Mucosa of descending colon (tissue), 3 donors: ENCODE measurements at places on chromosomes 5 and 9. TPM values are rescaled to one million over a fixed set of nuclear protein-coding genes. Genes with fewer than 3 reads are reported as not detected.
A peak's percentile ranks its signal among the peaks of the same experiment; 100 is the strongest.

The PDGFRB gene
- 61.5 TPM for total RNA-seq

The IL9 gene
- total RNA-seq, result not detected

DNA sequence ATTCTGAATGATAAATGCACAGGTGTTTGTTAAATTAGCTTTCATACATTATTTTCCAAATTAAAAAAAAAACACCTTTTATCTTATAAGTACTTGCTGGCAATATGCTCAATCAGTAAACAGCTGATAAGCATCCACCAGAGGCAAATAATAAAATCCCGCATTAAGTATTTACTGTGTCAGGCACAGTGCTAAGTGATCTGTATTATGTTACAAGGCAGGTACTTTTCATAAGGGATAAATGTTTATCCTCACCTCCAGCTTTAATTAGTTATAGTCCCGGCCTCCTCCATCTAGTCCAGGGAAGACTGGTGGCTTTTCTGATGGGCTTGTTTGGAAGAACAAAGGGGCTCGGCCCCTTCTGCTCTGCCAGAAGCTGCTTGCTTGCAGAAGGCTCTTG is 40.1 kb downstream of the PFDN1 start:
- no peak for DNase-seq

DNA sequence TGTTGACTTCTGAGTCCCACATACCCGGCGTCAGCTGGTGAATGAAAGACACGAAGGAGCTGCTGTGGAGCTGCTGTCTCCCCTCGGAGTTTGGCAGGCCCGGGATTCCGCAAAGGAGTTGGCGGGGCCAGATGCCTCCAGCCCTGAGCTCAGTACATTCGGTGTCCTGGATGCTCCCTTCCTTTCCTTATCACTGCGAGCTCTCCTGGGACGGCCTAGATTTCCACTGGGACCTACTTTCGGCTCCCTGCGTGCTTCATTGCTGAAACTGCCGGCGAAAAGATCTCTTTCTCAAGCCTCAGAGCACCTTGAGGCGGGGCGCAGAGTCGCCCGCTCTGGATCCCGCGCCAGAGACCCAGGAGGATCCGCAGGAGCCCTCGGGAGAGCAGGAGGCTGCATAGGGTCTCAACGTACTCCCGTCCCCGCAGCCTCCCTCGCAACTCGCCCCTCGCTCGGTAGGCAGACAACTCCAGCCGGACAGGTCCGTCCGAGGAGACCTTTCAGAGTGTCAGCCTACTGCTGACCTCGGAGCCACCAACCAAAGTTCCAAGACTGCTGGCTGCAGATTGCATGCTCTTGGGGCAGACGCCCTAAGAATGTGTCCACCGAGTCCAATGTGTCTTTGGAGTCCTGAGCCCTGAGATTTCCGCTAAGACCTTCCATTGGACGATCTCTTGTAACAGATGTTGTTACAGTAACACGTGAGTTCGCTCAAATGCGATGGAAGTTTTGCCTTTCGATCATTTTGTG is 6.1 kb downstream of the ANXA2R start:
- no peak for DNase-seq

The ORM2 gene
- not detected for total RNA-seq

- no peak for DNase-seq
Measured at GRCh38 chr9:127943011-127943662, 5.5 kb upstream of the DPM2 start.

The CYSTM1 gene
- 76.3 TPM for total RNA-seq

- DNase-seq, result no peak
Measured at GRCh38 chr5:74266132-74266531, 374.4 kb downstream of the ENC1 start.

DNA sequence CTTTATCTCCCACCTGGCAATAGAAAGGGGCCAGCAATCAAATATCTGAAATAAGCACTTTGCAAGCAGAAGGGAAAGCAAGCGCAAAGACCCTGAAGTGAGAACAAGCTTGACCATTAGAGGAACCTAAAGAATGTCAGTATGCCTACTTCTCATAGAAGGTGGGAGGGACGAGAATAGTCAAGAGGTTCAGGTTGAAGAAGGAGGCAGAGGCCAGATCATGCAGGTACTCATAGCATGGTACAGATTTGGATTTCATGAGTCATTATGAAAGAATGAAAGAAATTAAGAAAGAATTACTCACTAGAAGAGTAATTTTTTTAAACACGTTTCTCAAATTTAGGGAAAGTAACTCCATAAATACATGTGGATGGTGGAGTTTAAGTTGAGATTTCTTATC is 33.7 kb downstream of the MCTP1 start:
- DNase-seq, result no peak

DNA sequence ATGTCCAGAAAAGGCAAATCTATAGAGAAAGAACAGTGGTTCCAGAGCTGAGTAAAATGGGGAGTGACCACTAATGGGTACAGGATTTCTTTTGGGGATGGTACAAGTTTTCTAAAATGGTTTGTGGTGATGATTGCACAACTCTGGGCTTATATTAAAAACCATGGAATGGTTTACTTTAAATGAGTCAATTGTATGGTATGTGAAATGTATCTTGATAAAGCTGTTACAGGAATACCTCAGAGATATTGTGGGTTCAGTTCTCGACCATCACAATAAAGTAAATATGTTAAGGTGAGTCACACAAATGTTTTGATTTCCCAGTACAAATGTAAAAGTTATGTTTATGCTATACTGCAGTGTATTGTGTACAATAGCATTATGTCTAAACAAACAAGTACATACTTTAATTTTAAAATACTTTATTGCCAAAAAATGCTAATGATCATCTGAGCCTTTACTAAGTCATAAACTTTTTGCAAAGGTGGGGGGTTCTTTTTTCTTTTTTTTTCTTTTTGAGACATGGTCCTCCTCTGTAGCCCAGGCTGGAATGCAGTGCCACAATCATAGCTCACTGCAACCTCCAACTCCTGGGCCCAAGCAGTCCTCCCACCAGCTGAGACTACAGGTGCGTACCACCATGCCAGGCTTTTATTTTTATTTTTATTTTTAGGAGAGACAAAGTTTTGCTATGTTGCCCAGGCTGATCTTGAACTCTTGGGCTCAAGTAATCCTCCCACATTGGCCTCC is 65.9 kb downstream of the SHOC1 start:
- DNase-seq, result no peak

The NPR3 gene
- total RNA-seq, result 2.8 TPM

The ANKRD55 gene
- 0.31 TPM for total RNA-seq

The MLANA gene
- total RNA-seq, result not detected

The GRIA1 gene
- total RNA-seq, result 0.10 TPM

DNA sequence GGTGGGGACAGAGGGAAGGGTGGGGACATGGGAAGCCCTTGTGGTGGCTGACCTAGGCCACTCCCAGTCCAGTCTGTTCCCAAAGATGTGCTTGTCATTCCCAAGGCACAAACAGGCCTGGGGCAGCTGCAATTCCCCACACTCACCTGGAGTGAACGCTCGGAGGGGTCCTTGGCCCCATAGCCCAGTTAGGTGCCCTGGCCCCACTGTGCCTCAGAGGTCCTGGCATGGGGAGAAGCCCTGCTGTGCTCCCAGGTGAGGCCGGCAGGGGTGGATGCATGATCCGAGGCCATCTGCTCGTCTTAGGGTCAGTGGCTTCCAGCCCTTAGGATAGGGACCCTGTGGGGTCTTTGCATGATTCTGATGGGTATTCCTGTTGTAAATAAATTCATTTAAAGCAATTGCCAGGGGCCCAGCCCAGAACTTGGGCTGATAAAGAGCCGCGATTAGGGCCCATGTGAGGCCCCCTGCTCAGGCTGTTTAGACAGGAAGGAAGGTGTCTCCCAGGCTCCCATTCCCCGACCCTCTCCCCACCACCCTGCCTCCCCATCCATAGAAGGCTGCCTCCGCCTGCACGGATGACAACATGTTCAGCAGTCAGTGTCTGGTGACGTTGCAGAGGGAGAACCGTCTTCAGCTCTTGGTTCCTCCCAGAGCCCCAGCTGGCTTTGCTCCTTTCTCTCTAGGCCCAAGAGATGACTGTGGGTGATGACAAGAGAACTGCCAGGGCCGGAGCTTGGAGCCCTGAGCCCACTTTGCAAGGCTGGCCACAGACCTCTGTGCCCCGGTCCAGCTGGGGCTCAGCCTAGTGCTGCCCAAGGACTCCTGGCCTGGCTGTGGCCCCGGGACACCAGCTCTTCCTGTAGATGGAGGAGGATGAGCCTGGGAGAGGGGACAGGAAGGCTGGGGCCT is 28.4 kb upstream of the IRX4 start:
- DNase-seq, result no peak

GRCh38 chr5:62259699-62260250 is 46.2 kb upstream of the KIF2A start:
- DNase-seq, result no peak

DNA sequence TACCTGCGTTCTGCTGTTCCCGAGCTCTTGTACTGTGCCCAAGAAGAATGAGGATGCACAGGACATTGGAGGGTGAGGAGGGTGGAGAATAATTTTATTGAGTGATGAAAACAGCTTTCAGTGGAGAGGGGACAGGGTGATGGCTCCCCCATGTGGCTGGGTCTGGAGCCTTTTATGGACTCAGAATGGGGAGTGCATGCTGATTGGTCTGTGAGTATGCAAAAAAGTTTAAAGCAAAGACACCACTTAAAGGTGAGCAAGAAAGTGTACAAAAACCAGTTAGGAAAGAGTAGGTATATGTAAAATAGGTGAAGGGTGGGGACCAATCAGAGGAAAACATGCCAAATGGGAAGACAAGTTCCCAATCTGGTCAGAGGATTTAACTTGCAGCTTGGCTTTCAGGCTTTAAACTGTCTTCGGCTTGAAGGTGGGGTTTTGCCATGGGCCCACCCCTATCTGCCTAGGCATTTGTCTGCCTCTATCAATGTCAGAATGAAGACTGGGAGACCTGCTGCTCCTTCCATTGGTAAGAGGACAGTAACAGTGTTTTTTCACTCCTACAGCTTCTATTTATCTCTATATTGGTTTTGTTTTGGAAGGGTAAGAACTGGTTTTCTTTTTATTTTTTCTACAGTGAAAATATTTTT is 118.0 kb upstream of the RAI14 start:
- no peak for DNase-seq

The PCDHB14 gene
- total RNA-seq, result 6.1 TPM

DNA sequence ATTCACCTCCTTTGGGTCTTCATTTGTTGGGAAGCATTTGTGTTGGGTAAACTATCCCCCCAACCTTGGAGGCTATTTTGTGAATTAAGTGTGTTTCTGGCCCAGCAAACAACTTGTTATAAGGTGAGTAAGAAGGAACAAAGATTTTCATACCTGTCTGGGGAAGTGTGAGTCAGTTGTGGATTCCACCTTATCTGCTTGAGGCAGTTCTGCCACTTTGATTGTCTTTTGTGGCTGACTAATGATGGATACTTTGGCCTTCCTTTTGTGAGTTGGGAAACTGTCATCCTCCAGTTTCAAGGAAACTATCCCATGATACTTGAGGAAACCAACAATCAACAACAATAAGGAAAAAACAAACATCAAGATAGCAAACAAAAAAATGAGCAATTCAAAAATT is 24.6 kb upstream of the CER1 start:
- DNase-seq, result no peak

DNA sequence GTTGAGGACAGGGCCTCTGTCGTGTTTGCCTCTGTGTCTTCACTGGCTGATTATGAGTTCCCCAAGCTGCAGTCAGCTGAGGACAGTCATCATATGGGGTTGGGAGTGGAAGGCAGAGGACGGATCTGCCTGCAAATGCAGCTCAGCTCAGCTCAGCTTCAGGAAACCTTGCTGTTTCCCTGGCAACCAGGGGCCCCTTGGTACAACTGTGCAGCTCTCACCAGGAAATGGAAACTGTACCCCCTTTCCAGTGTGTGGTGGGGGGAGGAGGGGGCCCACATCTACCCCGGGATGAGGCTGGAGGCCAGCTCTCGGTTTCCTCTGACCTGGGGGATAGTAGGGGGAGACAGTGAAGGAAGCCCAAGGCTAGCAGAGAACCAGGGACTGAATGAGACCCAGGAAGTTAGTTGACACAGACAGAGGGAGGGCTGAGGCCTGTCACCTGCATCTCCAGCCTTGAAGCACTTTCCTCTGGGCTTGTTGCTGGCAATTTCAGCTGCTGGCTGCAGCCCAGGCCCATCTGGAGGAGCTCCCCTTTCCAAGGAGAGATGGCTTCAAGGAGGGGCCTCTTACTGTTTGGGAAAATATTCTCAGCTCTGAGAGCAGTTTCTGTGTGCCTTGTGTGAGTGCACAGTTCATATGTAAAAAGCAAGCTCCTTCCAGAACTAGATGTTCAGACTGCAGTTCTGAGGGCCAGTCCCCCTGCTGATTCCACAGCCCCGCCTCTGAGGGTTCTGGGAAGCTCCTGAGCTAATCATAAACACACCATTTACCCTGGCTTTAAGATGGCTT is 6.9 kb downstream of the ANXA6 start:
- peak; percentile 45 for DNase-seq

The IGFBPL1 gene
- total RNA-seq, result 0.38 TPM

DNA sequence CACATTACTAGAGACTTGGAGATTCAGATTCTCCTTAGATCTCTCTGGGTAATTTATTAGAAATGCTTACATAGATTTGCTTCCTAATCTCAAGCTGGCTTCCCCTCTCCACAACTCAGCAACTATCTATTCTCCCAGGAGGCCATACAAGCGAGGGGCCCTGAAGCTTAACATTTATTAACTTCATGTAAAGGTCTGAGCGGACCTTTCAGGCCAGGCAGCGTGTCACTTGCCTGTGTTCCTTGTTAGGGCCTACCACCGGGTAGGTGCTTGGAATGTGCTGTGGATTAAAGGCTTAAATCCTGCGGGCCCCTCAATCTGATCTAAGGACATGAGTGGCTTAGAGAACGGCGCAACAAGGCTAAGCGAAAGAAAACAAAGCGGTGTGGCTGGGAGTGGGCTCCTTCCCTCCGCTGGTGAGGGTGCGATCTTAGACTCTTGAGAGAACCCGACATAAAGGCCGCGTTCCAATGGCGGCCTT is 712 bp upstream of the HSPA4 start:
- DNase-seq, result peak; percentile 55

- no peak for DNase-seq
Measured at GRCh38 chr5:89844548-89844947, 565.0 kb downstream of the CETN3 start.

DNA sequence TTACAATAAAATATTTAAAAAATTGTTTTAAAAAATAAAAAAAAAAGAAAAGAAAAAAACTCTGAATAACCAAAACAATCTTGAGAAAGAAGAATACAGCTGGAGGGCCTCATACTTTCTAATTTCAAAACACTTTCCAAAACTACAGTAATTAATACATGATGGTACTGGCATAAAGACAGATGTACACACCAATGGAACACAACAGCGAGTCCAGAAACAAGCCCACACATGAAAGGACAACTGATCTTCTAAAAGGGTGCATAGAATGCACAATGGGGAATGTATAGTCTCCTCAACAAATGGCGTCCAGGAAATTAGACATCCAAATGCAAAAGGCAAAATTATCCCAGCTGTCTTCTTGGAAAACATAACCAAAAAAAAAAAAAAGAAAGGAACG is 99.6 kb downstream of the LURAP1L start:
- DNase-seq, result no peak

DNA sequence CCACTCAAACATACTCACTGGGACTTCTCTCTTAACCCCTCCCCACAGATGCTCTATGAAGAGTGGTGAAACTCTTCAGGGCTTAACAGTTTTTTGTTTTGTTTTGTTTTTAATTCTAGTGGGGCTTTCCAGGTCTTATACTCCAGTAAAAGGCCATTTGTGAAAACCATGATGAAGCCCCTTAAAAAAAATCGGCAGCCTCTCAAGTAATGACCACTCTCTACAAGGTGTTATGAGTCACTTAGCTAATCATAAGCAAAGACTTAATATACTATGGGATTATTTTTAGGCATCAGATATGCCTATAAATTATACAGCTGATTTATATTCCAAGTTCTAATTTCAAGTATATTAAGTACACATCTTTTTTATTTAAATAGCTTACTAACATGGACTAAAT is 607.9 kb downstream of the RAB3C start:
- no peak for DNase-seq

GRCh38 chr9:131020388-131020787 is 11.4 kb downstream of the LAMC3 start:
- no peak for DNase-seq

The GRXCR2 gene
- not detected for total RNA-seq

The CMBL gene
- 210 TPM for total RNA-seq
